ENCODE measurements at places on chromosomes 6 and 20.

GRCh38 chr20:2387580-2387979 is 6.9 kb downstream of the TGM6 start:
- DNase-seq = no peak

DNA sequence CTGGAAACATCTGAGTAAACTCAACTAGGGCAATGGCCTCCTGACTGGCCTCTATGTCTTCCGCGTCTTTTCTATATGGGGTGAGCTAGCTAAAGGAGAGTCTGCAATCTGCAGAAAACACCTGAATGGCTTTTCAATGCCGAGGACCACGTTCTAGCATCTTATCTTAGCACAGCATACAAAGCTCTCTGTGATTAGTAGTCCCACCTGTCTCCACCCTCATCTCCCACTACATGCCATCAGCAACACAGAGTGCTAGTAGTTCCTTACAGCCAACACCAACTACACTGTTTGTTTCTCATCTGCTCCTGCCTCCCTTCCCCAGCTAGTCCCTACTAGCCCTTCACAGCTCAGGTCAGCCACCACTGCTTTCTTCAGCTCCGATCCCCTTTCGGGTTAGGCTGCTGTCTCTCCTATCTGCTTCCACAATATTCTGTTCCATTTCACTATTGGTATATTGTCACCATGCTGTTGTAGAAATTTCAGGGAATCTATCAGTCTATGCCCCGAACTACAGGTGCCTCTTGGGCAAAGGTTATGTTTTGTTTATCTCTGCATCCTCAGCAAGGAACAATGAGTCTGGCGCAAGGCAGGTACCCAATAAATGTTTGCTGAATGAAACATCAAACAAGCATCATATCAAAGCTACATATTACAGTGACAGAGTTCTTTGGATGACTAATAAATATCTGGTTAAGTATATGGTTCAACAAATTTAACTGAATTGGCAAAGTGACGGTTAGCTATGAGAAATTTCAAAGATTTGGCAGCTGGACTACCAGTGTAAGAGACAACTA is 12.2 kb downstream of the LYRM4 start:
- no peak for DNase-seq

GRCh38 chr6:127341471-127342202 is 1.8 kb downstream of the ECHDC1 start:
- DNase-seq = no peak

DNA sequence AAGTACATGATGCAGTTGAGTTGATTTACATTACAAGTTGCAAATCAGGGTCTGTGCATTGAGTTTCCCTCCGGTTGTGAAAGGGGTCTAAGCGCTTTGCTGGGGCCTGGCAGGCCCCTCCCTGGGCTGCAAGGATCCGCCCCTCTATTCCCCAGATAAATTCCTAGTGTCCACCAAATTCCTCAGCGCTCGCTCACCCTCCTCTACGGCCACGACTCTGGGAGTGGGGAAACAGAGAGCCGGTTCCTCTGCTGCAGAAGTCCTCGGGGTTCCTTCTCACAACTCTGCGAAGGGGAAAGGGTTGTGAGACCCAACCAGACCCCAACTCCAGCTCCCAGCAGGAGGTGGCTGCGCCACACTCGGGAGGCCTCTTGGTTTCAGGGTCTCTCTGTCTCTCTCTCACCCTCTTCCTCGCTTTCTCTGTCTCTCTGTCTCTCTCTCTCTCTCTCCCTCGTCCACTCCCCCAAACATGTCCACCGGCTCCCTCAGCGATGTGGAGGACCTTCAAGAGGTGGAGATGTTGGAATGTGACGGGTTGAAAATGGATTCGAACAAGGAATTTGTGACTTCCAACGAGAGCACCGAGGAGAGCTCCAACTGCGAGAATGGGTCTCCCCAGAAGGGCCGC is at the start of gene TCF21:
Gene TCF21 (plus strand): TSS at position 185 of the 628 bp plus-strand sequence. CDS start 285 bp downstream, at position 470.
- no peak for DNase-seq

GRCh38 chr20:4401601-4402000 is 320.1 kb upstream of the PRND start:
- DNase-seq = no peak

GRCh38 chr6:105733556-105734162 is 330.8 kb upstream of the PREP start:
- DNase-seq = no peak

DNA sequence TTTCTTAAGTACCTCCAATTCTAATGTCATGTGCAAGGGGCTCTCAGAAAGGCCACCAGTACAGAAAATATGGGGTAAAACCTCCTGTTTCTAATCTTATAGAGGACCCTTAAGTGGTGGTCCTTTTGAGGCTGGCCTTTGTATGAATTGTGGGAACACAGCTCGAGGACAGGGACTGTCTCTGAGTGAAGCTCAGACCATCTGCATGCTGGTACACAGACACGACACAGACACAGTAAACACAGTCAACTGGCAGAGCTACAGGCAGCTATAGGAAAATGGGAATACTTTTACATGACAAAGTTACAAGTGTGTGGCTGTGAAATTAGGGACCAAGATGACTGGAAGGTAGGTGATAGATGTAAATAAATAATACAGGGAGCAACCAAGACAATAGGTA is 143.9 kb upstream of the PREP start:
- no peak for DNase-seq

- DNase-seq = no peak
Measured at GRCh38 chr6:12066297-12066696, 54.2 kb downstream of the HIVEP1 start.

- no peak for DNase-seq
Measured at GRCh38 chr6:10303608-10304506, 111.0 kb downstream of the TFAP2A start.

DNA sequence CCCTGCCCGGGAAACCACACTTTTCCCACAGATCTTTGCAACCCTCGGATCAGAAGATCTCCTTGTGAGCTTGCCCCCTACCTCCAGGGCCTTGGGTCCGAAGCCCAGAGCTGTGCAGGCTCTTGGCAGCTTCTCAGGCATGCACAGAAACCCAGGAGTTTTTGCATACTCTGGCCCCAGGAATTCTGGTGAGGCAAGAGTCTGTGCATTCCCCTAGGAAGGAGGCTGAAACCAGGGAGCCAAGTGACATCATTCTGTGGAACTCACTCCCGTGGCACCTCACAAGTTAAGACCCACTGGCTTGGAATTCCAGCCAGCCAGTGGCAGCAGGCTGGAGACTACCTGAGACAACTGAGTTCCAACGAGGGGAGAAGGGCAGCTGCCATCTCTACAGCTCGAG is 100.1 kb downstream of the TNFRSF21 start:
- DNase-seq = no peak

DNA sequence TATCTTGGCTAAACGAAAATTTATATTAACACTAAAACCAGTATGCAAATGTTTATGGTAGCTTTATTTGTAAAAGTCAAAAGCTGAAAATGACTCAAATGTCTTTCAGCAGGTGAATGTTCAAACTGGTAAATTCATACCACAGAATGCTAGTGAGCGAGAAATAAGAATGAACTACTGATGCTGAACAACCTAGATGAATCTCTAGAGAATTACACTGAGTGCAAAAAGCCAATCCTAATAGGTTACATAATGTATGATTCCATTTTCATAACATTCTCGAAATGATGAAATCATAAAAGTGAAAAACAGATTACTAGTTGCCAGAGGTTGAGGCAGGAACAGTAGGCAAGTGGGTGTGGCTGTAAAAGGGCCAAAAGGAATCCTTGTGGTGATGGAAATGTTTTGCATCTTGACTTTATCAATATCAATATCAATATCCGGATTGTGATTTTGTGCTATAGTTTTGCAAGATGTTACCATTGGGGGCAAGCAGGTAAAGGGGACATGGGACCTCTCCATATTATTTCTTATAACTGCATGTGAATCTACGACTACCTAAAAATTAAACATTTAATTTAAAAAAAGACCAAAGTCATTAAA is 26.1 kb downstream of the ZNF311 start:
- DNase-seq = no peak

GRCh38 chr6:36099869-36100483 is 30.3 kb upstream of the MAPK13 start:
- no peak for DNase-seq

- no peak for DNase-seq
Measured at GRCh38 chr6:72218125-72218524, 331.8 kb downstream of the RIMS1 start.

DNA sequence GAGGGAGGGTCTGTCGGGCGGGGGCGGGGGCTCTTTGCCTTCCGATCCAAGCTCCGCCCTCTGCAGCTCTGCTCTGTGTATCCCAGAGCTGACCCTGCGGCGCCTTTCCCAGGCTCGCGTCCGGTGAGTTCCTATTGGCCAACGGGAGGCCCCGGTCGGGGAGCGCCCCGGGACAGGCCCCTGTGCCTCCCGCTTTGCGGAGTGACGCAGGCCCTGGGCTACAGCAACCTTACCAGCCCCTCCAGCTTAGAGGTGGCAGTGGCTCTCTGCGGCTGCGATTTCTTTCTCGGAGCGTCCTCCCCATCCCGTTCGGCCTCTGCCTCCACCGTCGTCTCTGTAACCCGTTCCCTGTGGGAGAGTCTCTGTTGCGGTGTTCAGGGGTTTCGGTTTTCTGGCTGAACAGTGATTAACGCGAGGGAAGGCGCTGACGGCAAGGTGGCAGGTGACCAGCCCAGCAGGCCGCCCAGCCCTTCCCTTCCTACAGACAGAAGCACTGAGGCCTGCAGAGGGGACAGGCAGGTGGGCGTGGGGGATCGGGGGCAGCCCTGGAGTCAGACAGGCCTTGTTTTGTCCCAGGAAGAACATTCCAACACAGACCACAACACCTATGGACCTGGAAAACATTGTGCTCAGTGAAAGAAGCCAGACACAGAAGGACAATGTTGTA is 18.1 kb upstream of the CEBPB start:
- DNase-seq = no peak

DNA sequence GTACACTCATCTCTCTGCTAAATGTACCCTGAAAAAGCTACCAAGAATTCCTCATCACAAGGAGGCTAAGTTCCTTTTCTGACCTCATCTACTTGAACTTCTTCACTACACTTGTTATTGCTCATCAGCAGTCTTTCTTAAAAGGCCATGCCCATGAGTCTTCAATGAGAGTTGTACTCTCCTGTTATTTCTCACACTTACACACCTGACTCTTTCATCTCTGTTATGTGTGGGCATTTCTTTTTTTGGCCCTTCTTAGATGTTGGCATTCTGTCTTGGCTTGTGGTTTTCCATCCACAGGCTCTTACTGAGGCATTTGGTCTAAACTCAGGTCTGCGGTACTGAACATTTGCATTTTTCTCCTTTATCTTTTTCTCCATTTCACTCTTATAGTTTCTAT is 10.7 kb upstream of the SLC17A1 start:
- DNase-seq = no peak

DNA sequence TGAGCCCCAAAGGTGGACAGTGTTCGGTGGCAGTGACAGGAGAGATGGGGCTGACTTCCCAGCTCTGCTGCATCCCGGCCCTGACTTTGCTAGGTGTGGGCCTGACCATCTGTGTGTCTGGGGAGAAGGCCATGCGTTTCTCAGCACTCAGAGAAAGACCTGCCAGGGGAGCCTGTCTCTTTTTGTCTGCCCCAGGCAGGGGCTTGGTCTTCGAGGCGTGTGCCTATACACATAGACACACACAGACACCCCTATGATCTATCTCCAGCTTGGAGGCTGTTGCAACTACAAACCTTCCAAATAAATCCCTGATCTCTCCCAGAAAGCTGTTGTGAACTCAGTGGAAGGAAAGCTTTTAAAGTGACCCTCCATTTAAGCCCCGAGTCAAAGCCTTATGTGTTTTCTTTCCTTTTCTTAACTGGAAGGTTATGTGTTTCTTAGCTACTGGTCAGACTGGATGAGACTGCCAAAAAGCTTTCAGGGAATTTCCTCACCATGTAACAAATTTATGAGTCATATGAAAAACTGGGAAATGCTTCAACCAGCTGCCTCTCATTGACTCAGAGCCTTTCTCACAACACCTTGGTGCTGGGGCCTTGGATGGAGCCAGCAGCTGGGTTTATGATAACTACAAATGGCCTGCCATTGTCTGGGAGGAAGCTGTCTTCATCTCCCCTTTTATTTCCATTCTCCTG is 102.6 kb downstream of the CDC5L start:
- DNase-seq = no peak

DNA sequence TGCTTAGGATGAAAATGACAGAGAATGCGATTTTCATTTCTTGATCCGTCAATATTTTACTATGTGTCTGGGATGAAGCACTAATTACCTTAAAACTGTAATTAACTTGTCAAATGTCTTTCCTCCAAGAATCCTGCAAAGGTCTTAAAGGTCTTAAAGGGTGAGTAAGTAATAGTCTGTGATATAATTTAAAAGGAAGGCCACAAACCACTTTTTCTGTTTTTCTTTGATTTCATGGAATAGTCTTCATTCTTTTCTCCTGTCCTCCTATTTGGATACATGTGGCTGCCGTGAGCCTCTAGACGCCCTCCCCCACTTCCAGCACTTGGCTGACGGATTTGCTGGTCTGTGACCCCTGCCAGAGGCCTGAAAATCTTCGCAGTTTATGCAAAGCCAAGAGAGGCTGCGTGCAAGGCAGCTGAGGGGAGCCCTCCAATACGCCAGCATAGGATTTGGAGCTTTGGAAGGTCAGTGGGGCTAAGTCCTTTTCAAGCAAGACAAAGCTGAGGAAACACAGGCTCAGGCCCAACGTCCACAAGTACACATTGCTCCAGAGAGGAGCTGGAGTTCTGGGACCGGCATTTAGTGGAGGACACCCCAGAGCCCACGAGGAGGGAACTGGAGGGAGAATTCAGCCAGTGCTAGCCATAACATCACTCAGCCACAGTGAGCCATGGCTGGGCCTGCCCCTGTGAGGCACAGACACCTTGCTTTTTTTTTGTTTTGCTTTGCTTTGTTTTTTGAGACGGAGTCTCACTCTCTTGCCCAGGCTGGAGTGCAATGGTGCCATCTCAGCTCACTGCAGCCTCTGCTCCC is 382.6 kb downstream of the SMOC2 start:
- no peak for DNase-seq

All from esophagus squamous epithelium (tissue), 5 donors.